Kidney glomerular epithelial cell (primary cell): ENCODE measurements at places on chromosomes 11 and 22.
A peak's percentile ranks its signal among the peaks of the same experiment; 100 is the strongest.

DNA sequence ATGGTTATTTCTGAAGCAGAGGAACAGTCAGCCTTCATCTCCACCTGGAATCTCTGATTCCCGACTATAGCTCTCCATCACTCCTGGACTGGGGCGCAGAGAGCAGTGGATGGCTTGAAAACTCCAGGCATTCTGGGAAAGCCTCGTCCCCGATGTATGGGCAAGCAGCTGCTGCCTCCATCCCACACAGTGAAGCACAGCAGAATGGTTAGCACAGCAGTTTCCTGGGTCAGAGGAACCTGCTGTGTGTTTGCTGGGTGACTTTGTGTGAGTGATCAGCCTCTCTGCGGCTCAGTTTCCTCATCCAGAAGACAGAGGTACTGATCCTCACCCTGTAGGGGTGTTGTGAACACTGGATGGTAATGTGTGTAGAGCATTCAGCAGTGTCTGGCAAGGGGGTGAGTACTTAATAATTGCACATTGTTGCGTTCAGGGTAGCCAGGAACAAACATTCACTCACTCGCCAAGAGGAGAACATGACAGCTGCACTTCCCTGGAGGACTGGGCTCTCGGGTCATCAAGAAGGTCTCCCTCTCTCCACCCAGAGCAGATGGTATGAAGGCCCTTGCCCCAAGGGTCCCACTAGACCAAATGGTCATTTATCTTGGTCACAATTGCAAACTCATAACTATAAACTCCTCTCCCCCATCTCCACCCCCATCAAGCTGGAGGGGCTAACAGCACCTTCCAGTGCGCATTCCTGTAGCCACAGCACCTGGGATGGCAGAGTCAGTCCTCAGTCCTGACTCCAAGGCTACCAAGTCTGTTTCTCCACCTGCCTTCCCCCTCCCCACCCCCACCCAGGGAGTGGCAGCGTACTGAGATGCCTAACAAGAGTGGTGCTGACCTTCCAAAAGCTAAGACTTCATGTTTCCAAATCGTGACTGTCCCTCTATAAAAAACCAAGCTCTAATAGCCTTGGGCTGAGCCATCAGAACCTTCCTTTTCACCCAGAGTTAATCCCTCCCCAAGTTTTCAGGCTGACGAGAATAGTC, 1.5 kb upstream of the CHST1 start:
- no peak for DNase-seq

- DNase-seq: no peak
Measured at GRCh38 chr22:49004484-49005399, 822.9 kb downstream of the BRD1 start.

GRCh38 chr22:42331014-42331413, 60.6 kb upstream of the TCF20 start:
- DNase-seq: no peak

- DNase-seq: no peak
Measured at GRCh38 chr11:115699733-115700132, 195.5 kb upstream of the CADM1 start.

- no peak for DNase-seq
Measured at GRCh38 chr22:39275814-39276439, 31.1 kb upstream of the PDGFB start.

DNA sequence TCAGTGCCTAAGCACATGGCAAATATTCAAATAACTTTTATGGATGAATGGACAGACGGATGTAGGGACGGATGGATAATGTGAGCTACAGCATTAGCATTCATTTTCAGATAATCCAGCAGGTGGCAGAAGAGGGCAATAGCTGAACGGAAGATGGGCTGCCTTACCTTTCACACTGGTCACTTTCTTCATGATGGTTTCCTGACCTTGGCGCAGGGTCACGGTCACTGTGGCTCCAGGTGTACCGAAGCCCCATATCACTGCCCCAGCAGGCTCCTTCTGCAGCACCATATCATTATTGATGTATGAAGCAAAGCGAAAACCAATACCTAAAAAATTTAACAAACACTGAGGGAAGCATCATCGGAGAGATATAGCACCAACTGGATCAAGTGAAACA, 4.3 kb downstream of the SIAE start:
- peak; percentile 83 for DNase-seq

DNA sequence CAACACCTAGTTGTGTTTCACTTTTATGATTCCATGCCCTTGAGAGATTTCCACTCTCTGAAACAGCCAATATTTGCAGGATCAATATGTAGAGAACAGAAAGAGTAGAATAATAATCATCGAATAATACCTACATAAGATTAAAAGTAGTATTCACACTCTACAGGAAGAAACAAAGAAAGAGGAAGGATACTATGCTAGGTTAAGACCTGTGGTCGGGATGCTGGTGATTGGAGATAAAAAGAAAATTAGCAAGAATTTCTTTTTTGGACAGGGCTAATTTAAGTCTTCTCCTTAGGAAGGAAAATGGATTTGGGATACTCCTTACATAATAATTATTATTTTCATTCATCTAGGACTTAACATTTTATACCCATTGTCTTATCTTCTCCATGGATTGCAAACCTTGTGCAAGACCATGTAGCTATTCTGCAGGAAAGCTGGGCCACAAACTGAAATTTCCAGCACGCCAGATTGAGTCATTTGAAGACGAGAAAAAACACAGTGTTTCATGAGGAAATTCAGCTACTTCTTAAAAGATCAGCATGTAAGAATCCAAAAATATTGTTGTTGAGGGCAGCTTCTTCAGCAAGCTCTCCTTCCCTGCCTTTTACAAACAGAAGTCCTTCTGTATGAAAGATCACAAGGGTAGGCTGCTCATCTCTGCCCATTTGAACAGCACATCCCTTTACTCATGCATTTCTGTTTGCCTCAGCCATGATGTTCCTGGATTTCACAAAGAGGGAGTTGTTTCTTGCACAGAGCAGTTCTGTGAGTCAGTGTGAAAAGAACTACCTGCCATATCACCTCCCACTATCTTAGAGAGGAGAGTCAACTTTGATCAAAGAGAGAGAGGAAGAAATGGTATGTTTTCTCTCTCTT, 90.7 kb downstream of the FAM76B start:
- peak; percentile 49 for DNase-seq

DNA sequence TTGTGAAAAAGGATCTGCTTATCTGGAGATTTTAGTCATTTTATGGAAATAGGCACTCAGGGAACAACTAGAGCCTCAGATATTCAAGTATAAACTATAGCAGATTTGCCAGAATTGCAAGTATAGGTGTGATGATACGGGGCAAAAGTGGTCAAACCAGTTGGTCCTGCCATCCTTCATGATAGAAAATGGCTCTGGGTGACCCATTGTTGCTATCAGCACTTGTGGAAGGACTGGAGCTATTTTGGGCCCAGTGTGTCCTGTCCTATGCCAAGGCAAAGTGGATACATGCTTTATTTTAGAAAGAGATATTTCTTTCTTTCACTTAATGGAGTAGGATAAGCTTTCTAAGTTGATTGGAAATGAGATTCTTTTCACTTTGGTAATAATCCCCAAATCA, 85.2 kb downstream of the PPP6R3 start:
- no peak for DNase-seq

DNA sequence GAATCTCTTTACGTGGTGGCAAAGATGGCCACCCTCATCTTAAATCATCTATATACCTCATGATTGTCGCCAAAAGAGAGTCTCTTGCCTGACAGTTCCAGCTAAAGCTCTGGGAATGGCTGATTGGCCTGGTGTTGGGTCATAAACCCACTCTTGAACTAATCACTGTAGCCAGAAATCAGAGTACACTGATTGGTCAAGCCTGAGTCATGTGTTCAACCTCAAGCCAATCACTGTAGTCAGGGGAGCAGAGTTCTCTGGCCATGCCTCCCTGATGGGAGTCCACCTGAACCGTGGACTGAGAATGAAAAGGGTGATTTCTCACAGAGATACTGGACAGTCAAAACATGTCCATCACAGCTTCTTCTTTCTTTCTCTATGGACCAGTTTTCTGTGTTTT, 45.8 kb downstream of the RCN1 start:
- no peak for DNase-seq

- DNase-seq: peak; percentile 17
Measured at GRCh38 chr11:11450744-11451362, 97.8 kb upstream of the CSNK2A3 start.

DNA sequence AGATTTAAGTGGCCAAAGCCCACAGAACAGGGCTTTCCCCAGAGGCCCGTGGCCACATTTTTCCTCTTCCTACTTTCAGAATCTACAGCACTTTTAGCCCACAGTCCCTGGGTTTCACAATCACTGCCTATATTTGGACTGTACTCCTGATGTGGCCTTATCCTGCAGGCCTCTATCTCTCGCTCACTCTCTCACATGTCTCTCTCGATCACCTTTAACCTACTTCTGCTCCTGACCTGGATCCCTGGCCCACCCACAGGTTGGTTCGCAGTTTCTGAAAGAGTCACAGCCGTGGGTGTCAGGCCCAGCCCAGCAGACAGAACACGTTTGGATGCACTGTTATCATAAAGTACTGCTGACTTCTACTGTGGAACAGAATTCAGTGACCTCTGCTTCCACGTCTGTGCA, 55.5 kb downstream of the LARGE1 start:
- DNase-seq: no peak

GRCh38 chr11:68022531-68022930, 8.0 kb upstream of the NDUFS8 start:
- DNase-seq: no peak

DNA sequence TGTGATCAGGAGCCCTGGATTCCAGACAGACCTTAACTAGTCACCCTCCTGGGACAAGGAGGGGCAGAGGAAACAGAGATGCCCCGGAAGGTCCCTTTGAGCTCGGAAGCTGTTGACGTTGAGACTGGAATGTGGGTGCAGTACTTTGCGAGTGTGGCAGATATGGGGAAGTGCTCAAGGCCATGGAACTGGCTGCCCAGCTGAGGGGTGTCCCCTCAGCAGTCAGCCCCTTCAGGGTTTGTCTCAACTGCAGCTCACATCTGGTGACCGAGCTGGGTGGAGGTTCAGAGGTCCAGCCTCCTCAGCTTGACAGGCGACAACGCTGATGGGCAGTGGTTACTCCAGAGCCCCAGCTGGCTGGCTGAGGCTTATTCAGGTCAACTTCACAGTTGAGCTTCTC, 150.3 kb upstream of the SNX19 start:
- no peak for DNase-seq

GRCh38 chr11:114081641-114082414, 22.3 kb downstream of the ZBTB16 start:
- DNase-seq: peak; percentile 35

GRCh38 chr11:31940371-31941037, 129.4 kb upstream of the PAX6 start:
- no peak for DNase-seq

- no peak for DNase-seq
Measured at GRCh38 chr11:73028611-73029010, 113.5 kb downstream of the FCHSD2 start.

GRCh38 chr11:117130879-117131278, 13.2 kb upstream of the PAFAH1B2 start:
- no peak for DNase-seq

- no peak for DNase-seq
Measured at GRCh38 chr11:18005376-18006129, 7.3 kb downstream of the SERGEF start.

DNA sequence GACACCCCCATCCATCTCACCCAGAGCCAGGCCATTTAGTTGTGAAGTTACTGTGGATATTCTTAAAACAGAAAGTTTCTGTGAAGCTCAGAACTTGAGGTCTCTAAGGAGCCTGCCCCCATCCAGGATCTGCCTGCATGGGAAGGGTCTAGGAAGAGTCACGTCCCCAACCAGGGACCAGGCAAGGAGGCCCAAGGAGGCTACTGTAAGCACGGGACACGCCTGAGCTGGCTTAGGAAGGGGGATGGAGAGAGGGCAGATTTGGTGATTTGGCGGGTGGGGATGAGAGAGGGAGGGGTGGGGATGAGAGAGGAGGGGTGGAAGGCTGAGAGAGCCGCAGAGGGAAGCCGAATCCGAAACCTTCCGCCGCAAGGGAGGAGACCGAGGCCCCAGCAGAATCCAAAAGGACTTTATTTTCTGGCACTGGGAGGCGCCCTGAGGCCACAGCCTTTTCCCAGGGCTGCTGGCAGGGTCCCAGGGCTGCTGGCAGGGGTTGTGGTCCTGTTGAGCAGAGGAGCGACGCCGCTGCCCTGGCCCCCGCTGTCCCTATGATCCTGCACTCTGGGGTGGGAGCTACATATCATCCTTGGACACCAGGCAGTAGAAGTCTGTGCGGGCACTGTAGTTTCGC, 9.4 kb downstream of the SIGIRR start:
- no peak for DNase-seq

GRCh38 chr11:117807482-117808327, 10.7 kb upstream of the DSCAML1 start:
- DNase-seq: peak; percentile 41

DNA sequence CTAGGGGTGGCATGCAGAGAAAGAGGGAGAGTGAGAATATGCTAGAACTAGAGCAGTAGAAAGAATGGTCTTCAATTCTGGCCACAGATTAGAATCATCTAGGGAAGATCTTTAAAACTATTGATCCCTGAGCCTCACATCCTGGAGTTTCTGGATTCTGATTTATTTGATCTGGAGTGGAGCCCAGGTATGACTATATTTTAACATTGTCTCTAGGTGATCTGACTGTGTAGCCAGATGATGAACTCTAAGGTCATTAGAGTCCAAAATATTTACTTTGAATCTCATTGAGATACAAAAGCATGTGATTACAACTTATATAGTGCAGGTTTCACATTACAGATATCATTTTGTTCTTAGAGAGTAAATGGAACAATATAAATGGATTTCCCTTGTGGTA, 79.7 kb downstream of the FDX1 start:
- no peak for DNase-seq

- DNase-seq: no peak
Measured at GRCh38 chr22:44412136-44412731, 85.8 kb downstream of the RTL6 start.

DNA sequence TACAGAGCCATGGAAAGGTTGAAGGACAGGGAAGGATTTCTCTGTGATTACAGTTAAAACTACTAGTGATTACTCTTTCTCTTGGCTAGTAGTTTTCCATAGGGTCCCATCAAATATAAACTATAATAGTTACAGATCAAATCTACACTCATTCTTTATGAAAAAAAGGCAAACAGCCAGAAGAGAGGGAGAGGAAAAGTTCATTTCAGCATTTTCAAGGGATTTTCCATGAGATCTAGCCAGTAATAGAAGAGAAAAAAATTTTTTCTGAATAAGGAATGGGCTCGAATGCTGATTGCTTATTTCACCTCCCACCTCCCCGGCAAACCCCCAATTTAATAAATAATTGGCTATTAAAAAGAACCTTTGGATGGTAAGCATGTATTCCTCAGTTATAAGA, 74.8 kb upstream of the BLID start:
- DNase-seq: no peak

GRCh38 chr11:39209981-39210380, 2249.5 kb downstream of the LRRC4C start:
- no peak for DNase-seq

- DNase-seq: no peak
Measured at GRCh38 chr11:66363187-66363601, 8.4 kb downstream of the SLC29A2 start.

DNA sequence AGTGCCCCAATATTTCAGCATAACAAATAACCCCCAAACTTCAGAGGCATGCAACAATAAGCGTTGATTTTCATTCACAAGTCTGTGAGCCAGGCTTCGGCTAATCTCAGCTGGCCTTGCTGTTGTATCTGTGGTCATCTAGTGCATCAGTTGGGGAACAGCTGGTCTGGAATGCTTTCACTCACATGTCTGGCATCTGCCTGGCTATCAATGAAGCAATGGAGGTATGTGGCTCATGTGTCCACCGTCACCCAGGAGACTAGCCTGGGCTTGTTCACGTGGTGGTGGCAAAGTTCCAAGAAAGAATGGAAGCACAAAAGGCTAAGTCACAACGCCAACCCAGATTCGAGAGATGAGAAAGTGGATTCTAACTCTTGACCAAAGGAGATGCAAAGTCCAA, 304.8 kb upstream of the ISX start:
- DNase-seq: no peak

GRCh38 chr22:24506802-24507438, 11.8 kb downstream of the UPB1 start:
- DNase-seq: no peak
